ENCODE measurements at places on chromosomes 7 and 10.

DNA sequence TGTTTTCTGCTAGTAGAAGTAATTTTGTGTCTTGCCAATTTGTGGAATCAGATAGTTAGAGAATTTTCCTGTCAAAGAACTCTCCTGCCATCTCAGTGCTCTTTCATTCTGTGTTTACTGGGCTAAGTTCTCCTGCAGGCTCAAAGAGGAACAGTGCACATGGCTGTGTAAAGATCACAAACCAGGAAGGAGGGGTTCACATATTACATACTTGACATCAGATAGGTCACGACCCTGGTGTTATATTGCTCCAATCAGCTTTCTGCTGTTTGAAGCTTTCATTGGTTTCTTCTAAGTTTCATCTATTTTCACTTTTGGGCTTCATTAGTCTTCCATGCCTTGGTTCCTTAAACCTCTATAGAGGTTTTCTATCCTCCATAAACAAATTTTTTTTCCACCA is 13.5 kb upstream of the ELMO1 start:
- no peak for DNase-seq

GRCh38 chr7:155579565-155579964 is 33.2 kb upstream of the CNPY1 start:
- no peak for DNase-seq

DNA sequence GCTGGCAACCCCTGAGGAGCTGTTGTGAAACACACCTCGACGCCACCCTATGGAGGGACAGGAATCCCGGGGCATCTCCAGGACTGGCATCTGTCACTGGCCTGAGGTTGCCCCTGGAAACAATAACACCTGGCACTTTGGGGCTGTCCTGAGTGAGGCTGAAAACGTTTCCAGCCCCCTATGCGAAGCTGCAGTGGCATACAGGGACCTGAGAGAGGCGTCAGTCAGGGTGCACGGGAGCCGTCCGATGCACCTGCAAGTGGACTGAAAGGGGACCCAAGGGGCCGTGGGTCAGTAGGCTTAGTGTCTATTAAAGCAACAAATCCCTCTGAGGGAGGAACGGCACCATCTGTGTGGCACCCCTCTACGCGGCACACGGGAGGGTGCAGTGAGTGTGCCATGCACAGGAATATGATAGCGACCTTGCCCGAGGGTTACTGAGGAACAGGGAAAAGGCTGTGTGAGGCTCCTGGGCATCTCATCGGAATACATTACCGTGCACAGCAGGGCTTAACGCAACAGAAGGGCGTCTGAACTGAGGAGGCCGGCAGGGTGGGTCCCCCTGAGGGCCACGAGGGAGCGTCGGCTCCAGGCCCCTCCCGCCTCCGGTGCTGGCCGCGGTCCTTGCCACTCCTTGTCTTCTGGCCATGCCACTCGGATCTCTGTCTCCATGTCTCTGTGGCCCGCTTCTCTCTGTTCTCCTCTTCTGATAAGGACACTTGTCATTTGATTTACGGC is 50.4 kb downstream of the FOXL3 start:
- DNase-seq: no peak

GRCh38 chr10:91190388-91190870 is 30.0 kb upstream of the PCGF5 start:
- DNase-seq: no peak

GRCh38 chr7:40527723-40528122 is 392.9 kb downstream of the SUGCT start:
- DNase-seq: no peak

- peak; percentile 24 for DNase-seq
These were observed 131.3 kb upstream of the NPVF start for GRCh38 chr7:25359471-25360059.

Data from head of caudate nucleus (tissue), 42 donors.